ENCODE measurements at places on chromosomes 12 and 14.
A peak's percentile ranks its signal among the peaks of the same experiment; 100 is the strongest.

DNA sequence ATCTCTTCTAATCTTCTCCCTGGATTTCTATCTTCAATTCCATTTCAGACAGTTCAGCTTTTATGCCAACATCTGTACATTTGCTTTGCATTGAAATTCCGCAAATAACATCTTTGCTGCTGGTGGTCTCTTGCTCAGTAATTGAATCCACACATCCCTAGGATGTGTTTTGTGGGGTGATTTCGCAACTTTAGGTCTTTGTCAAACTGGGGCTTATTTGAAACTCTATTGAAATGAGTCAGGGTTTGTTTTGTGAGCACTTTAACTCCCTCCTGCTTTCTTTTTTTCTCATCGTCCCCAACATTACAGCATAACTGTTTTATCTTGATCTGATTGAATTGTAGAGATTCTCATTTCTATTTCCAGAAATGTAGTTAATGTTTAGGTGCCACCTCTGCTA, 404.3 kb downstream of the NPAS3 start:
- DNase-seq: no peak

DNA sequence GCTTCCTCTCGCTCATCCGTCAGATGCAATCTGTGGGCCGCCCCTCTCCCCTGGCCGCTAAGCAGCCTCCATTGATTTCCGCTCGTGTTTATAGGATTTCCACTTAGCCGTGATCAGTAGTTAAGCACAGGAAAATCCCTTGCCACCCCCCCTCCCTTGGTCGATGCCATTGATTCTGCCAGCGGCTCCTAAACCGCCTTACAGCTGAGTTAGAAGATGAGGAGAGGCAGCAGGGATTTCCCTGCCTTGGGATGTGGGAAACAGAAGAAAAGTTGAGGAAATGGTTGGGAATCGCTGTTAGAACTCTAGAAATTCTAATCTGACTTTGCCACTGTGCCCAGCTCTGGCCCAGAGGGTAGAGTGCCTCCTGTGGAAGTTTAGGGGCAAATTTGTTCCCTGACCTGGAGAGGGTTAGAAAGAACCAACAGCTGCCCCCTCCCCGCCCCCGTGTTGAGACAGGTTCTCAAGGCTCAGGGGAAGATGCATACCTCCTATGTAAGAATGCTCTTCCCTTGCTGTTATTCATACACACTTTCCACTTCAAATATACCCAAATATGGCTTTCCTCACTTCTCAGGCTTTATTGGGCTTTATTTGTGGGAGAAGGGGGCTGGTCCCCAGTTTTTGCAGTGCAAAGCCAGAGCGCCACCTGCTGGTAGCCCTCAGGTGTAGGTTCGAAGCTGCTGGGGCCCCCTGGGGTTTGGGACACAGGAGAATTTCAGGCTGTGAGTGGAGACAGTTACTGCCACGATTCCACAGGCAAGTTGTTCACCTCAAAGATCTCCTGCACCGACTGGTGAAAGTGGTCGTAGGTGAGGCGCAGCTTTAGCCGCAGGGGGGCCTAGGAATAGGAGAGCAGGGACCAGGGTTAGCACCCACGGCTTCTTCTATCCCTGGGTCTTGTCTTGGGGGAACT, 3.2 kb downstream of the THTPA start:
- DNase-seq: peak; percentile 64

DNA sequence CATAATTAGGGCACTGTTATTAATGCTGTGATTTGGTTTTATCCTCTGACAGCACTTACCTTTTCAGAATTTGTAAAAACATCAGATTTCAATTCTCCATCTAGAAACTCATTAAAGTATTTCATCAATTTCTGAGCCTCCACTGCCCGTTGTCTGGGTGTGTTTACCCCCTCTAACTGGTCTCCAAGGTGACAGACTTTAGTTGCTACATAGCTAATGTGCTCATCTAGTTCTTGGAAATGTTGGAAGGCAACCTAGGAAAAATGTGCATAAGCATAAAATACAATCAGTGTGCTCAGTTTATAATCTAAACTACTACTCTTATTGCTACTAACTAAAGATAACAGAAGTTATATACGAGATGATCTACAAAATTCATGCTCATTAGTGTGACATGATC, 24.6 kb downstream of the EXOC5 start:
- no peak for DNase-seq

- no peak for DNase-seq
Observed at GRCh38 chr12:24246376-24246775, 296.9 kb upstream of the SOX5 start.

GRCh38 chr14:78446807-78447206, 276.6 kb downstream of the NRXN3 start:
- no peak for DNase-seq

DNA sequence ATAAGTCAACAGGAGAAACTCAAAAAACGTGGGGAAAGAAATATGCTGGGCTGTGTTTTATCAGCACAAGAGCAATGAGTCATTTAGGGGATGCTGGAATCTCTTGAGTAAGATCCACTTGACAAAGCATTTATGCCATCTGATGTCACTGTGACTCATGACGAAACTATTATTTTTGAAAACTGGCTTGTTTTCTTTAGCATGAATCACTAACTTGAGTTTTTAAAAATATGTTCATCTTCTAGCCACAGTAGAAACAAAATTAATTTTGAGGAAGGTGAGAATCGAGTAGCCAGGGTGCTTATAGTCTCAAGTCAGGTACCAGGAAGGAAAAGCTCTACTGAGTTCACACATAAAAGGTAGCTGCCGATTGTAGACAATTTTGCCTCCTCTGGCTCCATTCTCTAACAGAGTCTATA, 456.2 kb upstream of the MGAT4C start:
- DNase-seq: no peak

DNA sequence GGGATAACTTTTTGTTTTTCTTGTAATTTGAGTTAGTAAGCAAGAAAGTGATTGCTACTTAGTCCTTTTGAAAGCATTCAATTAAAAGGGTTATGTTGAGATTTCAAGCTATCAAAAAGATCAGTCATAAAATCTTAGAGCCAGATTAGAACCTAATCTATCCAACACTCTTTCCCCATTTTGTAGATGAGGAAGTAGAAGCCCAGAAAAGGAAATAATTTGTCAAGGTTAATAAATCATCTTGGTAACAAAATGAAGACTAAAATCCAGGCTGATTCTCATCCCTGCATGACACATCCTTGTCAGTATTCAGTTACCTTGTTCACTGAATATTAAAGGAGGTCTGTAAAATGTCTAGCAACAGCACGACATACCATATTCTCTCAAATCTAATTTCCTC, 26.5 kb downstream of the PPP1R13B start:
- no peak for DNase-seq

DNA sequence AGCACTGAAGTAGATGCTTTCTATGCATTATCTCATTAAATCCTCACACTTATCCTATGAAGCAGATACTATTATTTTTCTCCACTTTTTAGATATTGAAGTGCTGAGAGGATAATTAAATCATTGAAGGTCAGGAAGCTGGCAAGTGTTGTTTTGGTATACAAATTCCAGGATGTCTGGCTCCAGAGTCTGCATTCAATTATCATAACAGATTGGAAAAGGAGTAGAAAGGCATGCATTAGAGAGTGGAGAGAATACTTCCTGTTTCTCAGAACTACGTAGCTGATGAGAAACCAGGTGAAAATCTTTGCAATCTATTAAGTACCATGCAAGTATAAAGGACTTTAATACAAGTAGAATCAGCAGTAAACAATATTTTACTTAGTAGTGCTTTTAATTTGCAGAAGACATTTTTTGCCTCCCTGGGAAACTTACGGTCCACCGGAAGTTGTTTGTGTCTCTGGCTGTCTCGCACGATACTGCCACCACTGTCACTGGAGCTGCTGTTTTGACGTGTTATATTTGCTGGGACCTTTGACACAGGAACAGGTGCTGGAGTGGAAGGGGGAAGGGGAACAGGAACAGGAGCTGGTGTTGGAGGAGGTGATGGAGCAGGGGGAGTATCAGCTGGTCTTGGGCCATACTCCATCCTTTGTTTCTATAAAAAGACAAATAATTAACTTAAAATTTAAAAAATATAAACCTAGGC, 158.0 kb downstream of the EPS8 start:
- no peak for DNase-seq

DNA sequence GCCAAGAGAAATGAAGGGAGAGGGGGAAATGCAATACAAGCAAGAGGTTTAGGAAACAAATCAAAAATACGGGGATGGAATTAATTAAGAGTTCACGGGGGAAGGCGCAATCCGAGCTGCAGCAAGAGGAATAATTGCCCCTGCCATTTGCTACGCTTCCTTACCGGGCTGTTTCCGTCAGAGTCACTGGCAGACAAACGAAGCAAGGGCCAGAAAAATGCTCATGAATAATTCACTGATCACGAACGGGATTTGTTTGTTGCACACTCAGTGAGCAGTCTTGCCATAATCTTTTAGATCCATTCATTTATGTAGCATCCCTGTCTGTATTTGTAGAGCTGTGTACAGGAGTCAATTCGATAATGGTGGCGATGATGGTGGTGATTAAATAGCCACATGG, 39.0 kb downstream of the PLXNC1 start:
- DNase-seq: no peak

DNA sequence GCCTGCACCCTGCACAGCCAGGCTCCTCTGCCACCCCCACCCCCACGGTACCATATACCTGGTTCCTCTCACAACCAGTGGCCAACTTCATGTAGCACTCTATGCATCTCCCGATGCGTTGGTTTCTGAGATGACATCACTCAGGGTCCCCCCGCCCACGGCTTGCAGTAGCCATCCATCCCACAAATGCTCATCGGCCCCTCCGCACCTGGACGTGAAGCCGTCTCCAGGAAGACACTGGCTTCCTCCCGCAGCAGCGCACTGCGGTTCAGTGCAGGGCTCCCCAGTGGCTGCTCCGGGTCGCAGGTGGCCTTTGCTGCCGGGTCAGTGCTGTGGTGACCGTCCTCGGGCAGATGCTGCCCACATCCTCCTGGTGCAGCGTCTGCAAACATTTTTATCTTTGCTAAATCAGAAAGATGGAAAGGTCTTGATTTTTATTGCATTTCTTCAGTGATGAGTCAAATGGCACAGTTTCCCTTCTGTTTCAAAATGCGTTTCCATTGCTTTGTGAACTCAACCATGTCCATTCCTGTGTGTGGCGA, 27.5 kb upstream of the MMP17 start:
- DNase-seq: no peak

- DNase-seq: no peak
Observed at GRCh38 chr14:20556500-20557211, 4.2 kb downstream of the RNASE9 start.

- DNase-seq: no peak
Observed at GRCh38 chr12:40446385-40446784, 221.6 kb downstream of the LRRK2 start.

GRCh38 chr12:124131659-124132058, 158.6 kb downstream of the ZNF664 start:
- DNase-seq: no peak

DNA sequence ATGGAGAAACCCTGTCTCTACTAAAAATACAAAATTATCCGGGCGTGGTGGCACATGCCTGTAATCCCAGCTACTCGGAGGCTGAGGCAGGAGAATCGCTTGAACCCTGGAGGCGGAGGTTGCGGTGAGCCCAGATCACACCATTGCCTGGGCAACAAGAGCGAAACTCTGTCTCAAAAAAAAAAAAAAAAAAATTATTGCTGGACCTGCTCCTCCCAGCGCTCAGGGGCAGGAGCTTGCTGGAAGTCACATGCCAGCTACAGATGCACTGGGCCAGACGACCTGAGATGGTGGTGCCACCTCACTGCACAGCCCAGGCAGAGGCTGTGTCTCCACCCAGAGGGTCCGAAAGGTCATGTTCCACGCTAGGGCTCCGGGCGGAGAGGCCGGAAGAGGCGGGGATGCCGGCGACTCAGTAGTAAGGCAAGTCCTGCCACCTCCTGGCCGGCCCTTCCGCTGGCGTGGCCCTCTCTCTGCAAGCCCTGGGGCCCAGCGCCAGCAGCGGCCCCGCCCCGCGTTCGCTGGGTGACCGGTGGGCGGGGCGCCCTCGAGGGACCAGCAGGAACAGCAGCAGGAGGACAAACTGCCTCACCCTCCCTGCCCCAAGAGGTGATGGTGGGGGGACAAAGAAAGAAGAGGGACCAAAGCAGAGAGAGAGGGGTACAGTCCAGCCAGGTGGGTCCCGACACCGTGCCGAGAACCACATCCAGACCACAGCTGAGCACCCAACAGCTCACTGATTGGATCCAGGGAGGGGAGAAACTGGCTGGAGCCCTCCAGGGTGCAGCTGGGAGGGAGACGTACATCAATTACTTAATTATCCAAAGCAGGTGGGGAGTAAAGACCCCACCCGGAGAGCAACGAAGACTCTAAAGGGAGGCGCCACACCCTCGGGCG, 3.6 kb upstream of the RHOF start:
- no peak for DNase-seq

- DNase-seq: no peak
Observed at GRCh38 chr14:68787092-68787992, 5.5 kb downstream of the ZFP36L1 start.

Data from CD4-positive, alpha-beta T cell treated with Interleukin-2 at 100 ng/mL for 4 hours (primary cell).